ENCODE measurements at places on chromosomes 4 and X.
A peak's percentile ranks its signal among the peaks of the same experiment; 100 is the strongest.

GRCh38 chrX:2958199-2958598 lies 29.1 kb upstream of the ARSD start:
- no peak for DNase-seq

DNA sequence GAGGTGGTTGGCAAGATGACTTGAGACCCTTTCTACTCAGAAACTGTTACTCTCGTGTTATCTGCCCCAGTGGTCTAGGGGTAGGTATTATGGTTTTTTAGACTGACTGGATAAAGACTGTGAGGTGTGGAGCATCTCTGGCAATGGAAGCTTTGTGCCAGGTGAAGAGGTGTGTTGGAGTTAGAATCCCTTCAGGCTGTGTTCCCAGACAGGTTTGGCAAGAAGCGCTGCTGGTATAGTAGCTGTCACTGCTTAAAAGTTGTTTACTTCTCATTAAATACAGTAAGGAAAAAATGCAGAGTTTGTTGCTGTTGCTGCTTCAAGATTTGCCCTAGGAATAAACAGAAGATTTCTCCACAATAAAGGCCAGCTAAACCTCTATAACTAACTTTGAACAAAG lies 35.3 kb downstream of the AREG start:
- DNase-seq, result no peak

- DNase-seq, result peak; percentile 79
These were observed 5.6 kb downstream of the FLNA start for GRCh38 chrX:154368630-154369448.

DNA sequence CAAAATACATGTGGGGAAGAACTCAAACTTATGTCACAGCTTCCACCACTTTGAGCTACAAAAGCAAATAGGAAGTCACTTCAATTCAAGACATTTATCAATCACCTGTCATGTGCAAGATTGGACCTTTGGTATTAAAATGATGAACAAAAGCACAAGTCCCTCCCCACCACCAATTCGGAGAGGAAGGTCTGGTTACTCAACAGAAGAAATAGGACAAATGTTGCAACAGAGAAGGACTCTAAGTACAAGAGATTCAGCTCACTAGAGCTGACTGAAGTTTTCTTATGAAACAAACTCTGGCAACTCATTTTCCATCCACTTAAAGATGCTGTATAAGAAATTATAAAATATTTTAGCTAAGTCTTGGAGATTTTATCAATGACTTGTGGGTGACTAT lies 16.0 kb upstream of the MMRN1 start:
- no peak for DNase-seq

- no peak for DNase-seq
These were observed 393.5 kb downstream of the MAPK10 start for GRCh38 chr4:85966373-85966772.

- no peak for DNase-seq
These were observed 22.4 kb downstream of the FLNA start for GRCh38 chrX:154352012-154352401.

DNA sequence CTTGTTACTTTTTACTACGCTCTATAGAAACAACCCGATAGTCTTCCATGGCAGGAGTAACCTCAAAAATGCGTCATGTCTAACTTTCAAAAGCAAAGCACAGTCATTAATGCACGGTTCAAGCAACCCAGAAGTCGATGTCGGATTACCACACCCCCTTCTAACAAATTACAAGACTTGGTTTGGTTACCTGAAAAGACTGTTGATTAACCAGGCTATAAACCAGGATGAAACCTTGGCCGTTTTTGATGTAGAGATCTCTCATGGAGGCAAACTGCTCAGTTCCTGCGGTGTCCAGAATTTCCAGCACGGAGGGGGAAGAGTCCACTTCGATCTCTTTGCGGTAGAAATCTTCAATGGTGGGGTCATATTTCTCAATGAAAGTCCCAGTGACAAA lies 2.4 kb downstream of the RAP2C start:
- no peak for DNase-seq

DNA sequence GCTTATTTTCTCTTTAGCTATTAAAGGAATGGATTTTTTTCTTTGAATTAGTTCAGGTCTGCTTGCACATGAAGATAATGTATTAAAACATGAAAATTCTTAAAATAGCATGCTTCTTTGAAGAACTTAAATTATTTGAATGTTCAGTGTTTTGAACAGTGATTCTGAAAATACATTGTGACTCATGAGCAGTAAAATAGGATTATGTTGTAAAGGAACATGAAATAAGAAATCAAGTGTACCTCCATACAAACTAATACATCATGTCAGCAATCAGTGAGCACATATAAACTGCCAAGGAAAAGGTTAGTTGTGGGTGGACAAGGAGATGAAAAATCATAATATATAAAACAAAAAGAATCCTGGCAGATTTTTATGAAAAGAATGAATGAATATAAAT lies 66.1 kb downstream of the SNX25 start:
- DNase-seq, result no peak

DNA sequence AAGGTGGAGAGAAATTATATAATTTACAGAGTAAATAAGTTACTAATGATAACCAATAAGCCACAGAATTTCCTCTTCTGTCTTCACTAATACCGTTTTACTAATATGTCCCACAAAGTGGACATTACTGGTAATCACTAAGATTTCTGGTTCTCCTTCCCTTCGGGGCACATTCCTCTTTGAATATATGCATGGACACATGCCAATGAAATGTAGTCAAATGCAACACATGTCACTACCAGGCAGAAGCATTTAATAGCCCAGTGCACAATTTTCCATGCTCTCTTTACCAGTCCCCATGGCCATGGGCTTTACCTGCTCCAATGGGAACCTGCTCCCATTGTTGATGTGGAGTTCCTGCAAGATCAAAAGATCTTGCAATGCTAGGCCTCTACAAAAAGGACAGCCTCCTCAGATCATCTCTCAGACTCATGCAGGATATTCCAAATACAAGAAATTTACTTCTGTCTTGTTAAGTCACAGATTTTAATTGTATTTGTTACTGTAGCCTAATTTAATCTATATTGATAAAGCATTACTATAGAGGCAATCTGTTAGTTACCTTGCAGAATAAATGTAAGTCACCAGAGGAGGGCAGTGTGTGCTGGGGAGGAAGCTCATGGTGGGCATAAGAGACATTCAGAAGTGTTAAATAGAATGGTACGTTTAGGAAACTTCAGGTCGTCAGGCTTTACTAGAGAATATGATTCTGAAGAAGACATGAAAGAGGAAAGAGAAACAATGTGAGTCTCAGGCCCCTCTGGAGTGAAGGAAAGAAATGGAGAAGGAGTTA lies 37.1 kb upstream of the INPP4B start:
- DNase-seq, result no peak

DNA sequence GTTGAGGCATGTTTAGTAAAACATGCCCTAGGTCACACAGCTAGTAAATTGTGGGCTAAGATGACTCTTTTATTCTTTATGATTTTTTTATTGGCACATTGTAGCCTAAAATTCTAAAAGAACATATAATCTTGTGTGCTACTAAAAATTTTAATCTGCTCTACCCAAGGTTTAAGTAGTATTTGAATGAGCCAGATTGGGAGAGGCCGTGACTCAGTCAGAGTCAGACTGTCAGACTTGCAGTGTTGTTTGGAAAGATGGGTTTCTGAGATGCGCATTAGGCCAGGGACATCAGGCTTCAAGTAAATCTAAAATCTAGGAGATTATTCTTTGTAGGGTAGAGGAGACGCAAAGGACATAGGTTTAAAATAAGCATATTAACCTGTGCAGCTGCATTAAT lies 30.7 kb upstream of the TMPRSS11E start:
- peak; percentile 59 for DNase-seq

DNA sequence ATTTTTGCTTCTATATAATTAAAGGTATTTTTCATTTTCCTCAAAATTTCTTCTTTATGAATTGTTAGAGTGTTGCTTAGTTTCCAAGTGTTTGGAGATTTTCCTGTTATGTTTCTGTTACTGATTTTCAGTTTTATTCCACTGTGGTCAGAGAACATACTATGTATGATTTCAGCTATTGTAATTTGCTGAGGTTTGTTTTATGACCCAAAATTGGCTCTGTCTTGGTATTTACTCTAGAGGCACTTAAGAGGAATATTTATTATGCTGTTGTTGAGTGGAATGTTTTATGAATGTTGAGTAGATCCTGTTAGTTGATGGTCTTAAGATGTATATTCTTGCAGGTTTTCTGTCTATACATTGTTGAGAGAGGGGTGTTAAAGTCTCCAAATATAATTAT lies 263.5 kb downstream of the PABPC4L start:
- no peak for DNase-seq
